ENCODE measurements at places on chromosomes 6 and 20.

- no peak for DNase-seq
These were observed 6.8 kb upstream of the USP49 start for GRCh38 chr6:41901882-41902519.

DNA sequence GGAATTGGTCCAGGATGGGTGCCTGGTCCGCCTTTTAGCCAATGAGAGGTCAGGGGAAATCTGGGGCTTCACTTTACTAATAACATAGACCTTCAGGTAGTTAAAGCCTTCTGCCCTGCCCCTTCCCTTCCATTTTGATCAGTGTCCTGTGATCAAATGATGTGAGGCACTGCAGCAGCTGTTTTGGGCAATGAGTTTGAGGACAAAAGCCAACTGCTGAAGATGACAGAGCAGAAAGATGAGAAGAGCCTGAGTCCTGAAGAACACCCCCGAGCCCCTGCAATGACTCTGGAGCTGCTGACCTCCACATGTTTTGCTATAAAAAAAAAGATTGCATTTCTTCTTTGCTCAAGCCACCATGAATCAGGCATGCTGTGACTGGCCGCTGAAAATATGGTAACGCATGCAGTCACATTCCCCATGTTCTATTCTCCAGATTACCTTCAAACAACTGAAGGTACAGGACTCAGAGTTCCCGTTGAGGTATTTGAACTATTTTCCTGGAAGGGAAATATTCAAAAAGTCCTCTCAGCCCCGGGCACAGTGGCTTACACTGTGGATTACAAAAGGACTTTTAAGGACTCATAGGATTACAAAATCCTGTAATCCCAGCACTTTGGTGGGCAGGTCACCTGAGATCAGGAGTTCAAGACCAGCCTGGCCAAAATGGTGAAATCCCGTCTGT lies 45.7 kb upstream of the B4GALT5 start:
- no peak for DNase-seq

DNA sequence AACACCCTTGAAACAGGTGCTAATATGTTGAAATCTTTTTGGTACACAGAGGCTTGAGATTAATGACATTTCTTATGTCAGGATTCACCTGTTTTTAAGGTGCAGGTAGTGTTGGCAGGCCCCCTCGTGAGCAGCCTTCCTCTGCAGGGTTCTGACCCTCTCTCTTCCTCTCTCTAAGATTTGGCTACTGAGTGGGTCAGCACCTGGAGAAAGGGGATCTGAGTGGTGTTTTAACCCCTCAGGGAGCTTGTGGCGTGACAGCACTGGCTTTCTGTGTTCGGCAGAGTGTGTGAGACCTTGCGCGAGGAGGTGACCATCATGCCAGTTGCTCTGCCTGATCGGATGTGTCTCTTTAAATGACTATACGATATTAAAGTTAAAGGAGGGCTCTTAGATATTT lies 37.1 kb downstream of the HIVEP1 start:
- DNase-seq, result no peak

DNA sequence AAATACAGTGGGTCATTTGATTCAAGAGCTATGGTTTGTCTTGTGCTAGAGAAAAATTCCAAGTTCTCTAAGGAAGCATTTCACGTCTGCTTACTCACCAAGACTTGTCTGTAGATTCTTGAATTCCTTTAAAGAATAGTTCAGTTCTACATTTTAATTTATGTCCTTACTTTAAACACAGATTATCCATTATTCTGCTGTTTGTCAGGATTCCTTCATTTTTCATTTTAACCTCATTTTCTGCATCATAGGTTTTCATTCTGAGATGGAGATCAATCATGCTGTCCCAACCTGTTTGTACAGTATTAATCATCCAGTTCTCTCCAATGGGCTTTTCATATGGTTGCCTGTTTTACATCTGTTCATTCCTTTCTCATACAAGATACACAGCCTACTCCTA lies 24.5 kb upstream of the POPDC3 start:
- no peak for DNase-seq

DNA sequence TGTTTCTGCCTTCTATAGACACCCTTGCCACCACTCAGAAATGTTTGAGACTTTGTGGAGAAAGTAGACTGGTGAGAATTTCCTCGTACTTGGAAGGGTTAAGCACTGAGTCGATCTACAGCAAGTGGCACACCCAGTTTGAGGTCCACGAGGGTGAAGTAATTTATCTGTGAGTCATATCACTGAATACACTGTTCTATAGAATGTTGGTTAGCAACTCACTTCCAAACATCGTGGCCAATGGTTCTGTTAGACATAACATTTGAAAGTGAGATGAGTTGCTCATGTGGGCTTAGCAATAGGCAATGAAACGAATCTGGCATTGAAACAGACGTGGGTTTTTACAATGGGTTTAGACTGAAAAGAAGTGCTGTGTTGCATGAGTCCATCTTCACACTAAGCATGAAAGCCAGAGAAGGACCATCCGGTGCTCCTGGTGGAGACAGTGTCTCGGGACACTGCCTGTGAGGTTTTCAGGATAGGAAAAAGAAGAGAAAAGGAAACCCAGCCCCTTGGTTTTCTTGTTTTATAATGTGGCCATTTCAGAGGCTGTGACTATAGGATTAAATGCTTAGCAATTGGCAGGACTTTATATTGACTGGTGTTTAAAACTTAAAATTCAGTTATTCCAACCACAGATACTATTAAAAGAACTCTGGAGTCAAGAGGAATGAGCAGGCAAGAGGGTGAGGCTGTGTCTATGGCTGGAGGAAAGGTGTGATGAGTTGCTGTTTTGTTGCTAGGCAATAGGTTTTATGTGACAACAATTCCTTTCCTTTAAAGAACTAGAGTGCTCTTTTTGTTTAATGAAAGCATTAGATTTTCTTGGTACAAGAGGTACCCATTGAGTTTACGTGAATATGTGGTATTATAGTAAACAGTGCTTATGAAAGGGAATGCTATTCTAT lies 31.0 kb upstream of the EZR start:
- peak; percentile 91 for DNase-seq

- no peak for DNase-seq
These were observed 105.9 kb upstream of the MAP7 start for GRCh38 chr6:136656121-136656520.

Data from non-pigmented ciliary epithelial cell (primary cell).